Fibroblast of gingiva (primary cell): ENCODE measurements at places on chromosomes 12 and 14.

GRCh38 chr14:32049361-32050088 lies 27.6 kb upstream of the ARHGAP5 start:
- no peak for DNase-seq

DNA sequence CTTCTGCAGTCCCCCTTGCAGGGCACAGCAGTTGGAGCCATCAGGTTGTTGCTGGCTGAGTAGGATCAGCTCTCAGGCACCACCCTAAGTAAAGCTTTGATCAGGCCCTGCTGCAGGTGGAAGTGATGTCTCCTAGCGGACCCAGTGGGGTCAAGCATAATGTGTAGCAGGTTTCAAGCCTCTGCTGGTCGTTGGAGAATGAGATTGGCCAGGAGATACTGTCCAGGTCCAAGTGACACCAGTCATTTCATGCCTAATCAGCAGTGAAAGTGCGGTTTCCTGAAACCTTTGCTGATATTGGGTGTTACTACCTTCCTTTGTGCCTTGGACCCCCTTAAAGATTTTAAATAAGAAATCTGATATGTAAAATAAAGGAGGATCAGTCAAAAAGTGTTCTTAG lies 72.6 kb downstream of the SUSD6 start:
- DNase-seq, result no peak

DNA sequence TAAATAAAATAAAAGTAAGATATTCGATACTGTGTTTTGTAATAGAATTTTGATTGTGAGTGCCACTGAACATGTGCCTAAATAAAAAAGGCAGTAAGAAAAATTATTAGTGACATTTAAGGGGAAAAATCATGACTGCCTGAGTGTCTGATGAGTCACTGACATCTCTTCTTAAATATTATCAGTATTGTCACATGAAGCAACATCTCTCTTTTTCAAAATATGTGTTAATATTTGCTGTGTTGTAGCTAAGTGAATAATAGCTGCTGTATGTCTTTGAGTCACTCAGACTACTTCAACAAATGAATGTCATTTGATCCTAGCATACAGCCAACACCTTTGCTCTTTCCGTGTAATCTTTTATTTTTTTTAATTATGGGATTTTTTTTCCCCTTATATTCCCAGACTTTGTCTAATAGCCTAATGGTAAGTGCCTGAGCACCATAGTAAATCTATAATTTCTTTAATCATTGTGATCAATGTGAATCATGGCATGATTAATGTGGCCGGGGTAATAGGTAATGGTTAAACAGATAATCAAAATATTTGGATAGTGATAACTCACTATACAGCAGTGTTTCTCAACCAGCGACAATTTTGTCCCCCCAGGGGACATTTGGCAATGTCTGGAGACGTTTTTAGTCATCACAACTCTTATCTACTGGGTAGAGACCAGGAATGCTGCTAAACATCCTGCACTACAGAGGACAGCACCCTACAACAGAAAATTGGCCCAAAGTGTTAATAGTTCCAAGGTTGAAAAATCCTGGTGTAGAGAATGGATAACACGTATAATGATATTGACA lies 11.7 kb upstream of the OTX2 start:
- no peak for DNase-seq

GRCh38 chr12:24088751-24089509 lies 139.5 kb upstream of the SOX5 start:
- no peak for DNase-seq

DNA sequence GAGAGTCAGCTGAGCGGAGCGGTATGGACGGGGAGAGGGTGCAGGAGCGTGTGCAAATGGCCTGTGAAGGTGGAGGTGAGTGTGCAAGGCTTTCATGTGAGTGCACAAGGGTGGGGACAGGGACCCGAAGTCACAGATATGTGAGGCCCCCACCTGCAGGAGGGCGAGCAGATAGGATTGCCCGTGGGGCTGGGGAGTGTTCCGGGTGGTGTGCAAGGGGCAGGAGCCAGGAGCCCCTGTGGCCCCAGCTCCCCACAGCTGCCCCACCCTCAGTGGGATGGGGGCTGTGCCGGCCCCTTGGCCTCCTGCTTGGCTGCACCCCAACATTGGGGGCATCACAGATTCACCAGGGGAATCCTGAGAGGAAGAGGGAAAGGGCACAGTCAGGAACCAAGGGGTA lies 5.5 kb upstream of the ZNF384 start:
- DNase-seq, result no peak

DNA sequence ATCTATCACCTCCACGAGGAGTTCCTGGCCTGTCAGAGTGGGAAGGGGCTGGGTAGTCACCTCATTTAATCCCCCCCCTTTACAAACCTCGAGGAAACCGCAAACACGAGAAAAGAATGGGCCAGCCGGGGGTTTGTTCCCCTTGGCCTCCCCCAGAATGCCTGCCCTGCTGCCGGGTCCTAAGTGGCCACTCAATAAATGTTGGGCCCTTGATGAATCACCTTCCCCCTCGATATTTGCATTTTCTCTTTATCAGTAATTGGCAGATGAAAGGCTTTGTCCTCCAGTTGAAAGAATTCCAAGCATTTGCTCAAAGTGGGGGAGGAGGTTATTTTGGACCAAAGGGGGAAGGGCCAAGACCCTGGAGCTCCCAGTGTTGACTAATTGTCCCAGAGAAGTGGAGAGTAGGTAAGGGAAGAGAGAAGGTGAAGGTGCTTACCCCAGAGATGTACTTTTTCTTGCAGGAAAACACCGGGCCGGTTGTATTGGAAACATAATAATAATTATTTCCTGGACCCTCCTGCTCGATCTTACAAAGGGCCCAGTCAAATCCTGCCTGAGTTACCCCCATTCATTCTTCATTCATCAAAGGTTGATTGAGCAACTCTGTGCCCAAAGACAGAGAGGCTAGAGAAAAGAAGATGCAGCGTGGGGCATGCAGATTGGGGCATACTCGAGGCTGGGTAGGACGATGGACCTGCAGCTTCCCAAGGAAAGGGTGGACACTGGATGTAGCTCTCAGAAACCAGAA lies 1.9 kb upstream of the KDM2B start:
- DNase-seq, result no peak

DNA sequence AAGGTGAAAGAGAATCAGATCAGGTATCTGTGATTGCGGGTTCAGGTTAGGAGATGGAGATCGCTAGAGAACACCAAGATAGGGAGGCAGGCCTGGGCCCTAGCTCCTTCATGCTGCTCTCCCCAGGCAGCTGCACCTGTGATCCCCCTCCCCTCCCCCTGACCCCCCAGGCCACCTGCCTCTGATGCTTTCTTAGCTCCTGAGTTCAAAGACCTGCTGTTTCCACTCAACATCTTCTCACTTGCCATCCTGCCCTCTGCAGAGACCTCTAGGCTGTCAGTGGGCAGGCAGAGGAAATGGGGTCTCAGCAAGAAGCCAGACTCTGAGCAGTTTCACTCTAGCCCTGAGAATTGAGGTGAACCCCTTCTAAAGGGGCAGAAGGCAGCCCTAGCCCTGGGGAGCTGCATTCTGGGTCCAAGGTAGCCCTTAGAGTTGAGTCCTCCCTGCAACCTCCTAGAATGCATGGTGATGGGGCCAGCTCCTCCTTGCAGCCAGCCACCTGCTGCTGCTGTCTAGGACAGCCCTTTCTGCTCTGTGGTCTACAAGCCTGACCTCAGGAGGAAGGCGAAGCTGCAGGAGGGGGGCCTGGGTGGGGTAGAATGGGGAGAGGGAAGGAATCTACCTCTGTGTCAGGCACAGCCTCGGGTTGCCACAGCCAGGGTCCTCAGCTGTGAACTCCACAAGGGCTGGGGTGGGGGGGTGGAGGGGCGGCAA lies 6.4 kb upstream of the SLC48A1 start:
- DNase-seq, result no peak

DNA sequence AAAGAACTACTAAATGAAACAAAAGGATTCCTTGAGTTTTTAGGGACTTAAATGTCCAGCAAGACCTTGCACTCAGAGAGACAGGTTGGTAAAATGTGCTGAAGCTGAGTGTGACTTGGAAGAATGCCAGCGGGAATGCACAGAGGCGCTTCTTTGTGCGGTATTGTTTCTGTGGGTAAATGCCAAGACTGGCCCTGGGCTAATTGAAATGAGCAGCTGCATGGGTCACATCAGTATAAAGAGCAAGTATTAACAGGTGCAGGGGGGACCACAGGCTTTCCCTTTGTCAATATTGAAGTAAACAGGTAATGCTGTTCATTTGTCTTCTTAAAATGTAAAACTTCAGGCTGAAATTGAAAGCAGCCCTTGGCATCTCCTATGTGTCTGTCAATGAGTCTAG lies 74.3 kb downstream of the LMO3 start:
- DNase-seq, result no peak
